SW 1271 (cell line): ENCODE measurements at places on chromosomes 3 and 15.

DNA sequence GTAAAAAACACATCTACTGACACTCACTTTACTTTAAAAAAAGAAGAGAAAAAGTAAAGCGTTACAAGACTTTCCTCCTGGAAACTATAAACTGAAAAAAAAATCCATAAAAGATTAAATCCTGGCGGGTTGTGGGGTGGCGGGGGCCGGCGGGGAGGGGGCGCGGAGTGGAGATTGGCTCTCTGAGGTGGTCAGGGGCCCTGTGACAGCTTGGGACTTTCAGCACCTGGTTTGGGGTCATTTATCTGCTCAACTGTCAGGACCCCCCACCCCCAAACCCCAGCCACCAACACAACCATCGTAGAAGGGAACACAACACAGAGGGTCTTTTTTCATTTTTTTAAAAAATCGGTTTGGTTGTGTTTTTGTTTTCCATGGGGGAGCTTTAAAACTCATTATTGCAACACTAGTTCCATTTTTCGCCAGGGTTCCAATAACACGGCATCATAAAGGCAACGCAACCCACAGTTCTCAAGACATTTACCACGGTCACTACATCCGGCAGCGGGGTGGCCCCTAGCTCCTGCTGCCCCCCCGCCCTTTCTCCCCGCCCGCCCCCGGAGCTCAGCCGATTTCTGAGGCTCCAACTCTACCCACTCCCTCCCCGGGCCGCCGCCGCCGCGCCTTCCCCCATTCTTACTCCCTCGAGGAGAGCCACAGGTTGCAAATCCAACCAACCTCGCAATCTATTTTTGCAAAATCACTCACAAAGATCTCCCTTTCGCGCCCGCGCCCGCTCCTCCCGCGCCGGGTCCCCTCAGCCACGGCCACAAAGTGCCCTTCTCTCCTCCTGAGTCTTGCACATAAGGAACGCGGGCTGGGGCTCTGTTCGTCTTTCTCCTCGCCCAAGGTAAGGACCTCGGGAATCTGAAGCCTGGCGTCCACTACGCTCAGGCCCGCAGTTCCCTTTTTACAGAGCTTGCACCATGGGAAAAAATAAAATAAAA is 1.8 kb downstream of the BCL6 start:
- no peak for DNase-seq

GRCh38 chr15:77044228-77045042 is 26.5 kb downstream of the TSPAN3 start:
- no peak for DNase-seq

- no peak for DNase-seq
These were observed 1.1 kb downstream of the PRRT3 start for GRCh38 chr3:9951126-9951525.

DNA sequence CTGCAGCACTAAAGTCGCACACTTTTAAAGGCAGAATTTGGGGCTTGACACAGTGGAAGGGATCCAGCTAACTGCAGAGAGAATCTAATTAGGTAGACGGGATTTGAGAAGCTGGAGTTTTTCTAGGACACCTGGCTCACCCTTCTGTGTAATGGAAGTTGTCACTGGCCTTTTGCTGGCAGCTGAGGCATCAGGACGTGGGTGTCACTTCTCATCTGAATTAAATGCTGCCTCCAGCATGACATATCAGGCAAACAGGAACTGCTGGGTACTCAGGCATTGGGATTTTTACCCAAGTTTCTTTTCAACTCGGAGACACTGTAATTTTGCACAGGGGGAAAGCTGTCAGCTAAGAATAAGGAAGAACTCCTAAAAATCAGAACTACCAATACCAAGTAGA is 861.9 kb upstream of the ARPP21 start:
- DNase-seq, result no peak

DNA sequence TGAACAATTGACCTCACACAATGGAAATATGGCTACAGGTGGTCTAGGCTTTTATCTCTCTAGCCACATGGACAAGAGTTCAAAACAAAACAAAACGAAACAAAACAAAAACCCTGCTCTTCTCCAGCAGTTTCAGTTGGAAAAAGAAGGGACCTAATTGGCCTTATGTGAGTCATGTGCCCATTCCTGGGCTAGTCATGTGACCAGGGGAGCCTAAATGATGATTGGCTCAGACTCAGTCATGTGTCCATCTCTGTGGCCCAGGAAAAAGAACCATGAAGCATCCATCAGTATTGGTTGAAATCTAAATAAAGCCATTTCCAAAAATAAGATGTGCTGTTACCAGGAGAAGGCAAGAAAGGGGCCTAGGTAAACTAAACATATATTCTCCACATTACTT is 96.8 kb downstream of the ANXA2 start:
- DNase-seq, result no peak

DNA sequence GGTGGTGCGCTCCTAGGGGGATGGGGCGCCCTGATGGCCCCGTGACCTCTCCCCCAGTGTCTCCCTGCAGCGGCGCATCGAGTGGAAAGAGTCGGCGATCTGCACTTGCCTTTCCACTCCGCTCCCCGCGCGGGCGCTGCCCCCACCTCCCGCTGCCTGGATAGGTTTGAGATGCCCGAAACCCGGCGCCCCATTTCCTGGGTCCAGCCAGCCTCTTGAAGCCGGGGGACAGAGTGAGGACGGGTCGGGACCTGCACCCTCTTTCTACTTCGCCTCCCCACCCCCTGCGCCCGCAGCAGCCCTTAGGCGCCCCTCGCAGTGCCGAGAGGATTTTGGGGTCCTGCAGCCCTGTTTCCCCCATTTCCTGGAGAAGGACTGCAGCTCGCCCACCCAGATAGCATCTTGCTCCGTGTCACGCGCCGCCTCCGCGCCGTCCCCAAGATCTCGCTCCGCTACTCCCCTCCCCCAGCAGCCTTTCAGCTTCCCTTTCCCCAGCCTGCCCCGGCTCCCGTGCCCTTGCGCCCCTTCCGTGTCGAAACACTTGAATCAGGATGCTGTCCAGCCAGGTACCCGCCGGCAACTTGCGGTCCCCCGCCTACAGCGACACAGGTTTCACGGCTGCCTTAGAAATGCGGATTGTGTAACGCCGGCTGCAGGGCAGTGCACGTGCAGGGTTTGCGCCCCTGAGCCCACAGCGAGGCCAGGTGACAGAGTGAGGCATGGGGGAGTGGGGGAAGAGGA is 519 bp downstream of the ABHD6 start:
- DNase-seq, result peak; percentile 37

DNA sequence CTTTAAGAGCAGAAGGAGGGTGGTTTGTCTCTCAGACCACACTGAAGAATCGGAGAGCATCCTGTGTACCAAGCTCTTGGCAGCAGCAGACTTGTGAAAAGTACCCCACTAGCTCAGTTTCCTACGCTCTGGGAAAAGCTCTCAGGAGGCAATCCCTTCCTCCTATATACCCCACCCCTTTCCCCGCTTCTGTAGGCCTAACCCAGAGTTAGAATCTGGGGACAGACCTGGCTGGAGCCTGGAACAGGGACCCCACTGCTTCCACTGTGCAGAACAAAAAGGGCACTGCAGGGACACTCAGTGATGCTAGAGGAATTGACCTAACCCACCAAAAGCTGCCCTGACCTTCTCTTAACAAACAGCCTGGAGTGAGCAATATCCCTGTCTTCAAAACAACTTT is 70.0 kb upstream of the CCDC39 start:
- no peak for DNase-seq

- no peak for DNase-seq
These were observed 194.7 kb downstream of the SQOR start for GRCh38 chr15:45829336-45830153.

DNA sequence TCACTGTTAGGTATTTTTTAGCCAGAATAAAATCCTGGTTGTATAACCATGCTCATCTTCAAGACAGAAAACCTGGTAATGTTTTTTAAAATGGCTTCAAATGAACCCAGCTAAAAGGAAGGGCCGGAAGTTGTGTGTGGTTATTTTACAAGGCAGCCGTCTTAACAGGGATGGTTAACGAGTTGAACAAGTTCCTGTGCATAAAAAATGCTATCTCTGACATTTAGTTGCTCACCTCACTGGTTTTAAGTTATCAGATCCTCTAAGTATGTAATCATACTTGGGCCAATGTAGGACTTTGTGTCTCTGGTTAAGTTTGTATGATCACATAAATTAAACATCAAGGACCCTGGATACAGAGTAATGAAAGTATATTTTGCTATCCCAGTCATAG is 2.1 kb downstream of the ATP11B start:
- DNase-seq, result peak; percentile 18

DNA sequence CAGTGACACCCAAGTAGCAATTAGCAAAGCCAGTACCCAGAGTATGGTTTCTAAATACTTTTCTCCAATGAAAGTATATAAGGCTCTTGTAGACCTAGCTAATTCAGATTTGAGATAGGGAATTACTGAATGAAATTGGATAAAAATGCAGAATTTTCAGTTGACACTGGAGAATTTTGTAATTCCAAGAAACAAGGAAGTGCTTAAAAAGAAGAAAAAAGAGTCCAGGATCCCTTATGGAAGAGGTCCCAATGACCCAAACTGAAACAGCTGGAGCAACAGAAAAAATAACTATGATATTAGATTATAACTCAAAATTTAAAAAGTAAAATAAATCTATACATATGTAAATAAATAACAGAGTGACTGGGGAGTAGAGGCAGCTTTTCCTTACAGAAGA is 335.2 kb downstream of the C3orf38 start:
- no peak for DNase-seq

DNA sequence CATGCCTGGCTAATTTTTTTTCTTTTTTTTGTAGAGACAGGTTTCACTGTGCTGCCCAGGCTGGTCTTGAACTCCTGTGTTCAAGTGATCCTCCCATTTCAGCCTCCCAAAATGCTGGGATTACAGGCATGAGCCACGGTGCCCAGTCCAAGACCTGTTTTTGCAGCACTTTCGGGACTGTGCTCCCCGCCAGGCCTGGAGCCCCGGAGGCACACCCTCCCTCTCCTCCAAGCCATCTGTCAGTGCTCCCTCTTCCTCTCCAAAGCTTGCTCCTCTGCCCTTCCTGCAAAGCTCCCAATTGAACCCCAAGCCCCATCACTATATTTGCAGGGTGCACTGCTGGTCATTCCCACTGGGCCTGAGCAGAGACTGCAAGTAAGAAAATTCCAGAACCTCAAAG is 98.1 kb downstream of the CORO2B start:
- DNase-seq, result no peak

GRCh38 chr3:127525373-127525772 is 65.2 kb downstream of the TPRA1 start:
- DNase-seq, result no peak

- DNase-seq, result no peak
These were observed 59.4 kb upstream of the ATP2C1 start for GRCh38 chr3:130834476-130834875.

DNA sequence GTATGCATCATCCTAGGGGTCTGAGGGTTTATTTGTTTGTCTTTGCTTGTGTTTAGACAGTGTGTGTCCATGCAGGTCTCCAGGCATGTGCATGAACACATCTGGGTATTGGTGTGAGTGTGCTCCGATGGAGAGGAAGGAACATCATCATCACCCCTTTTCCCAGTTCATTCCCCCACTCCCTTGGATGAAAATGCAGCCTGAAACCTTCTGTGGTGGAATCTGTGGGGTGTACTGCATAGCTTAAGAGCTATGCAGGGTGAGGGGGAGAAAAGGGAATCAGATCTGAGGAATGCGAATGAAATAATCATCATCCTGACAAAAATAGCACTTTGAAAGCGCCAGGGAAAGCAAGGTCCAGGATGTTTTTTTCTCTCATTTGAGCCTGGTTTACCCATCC is 520.1 kb downstream of the NTRK3 start:
- DNase-seq, result no peak

- DNase-seq, result no peak
These were observed 156.3 kb upstream of the UBE2E1 start for GRCh38 chr3:23649448-23649847.

GRCh38 chr3:71310980-71311660 is 272.4 kb downstream of the FOXP1 start:
- no peak for DNase-seq

- no peak for DNase-seq
These were observed 36.2 kb downstream of the CHST2 start for GRCh38 chr3:143155756-143156155.

DNA sequence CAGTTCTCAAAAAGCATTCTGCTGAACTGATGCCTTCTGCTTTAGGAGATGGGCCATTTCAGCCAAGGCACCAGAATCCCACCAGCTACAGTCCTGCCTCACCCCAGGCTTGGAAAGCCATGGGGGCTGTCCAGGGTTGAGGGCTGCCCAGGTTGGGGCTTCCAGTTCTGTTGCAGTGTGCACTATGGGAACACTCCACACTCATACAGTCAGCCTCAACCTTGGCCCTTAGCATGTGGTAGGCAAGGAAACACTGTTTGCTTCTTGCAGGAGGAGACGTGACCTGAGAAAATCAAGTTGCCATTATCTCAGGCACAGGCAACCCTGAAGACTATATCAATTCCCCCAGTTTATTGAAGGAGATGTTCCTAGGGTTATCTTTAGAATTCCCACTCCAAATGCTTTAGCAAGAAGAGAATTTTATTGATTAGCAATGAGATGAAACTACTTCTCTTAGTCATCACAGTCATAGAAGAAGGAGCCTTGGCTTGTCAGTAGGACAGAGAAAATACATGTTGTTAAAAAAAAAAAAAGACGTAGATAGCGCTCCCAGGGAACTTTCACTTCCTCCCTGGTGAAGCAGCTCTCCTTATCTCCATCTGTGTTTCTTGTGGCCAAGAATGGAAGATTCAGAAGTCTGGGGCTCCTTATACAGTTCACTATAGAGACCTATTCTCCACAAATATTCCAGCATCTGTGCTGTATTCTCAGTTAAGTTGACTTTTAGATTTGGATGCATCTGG is 38.3 kb upstream of the IL12A start:
- no peak for DNase-seq

GRCh38 chr3:143594206-143594605 is 254.1 kb downstream of the SLC9A9 start:
- no peak for DNase-seq

- no peak for DNase-seq
These were observed 46.9 kb upstream of the DCUN1D1 start for GRCh38 chr3:183027276-183027675.

GRCh38 chr3:188513662-188514328 is 359.8 kb downstream of the LPP start:
- DNase-seq, result no peak

DNA sequence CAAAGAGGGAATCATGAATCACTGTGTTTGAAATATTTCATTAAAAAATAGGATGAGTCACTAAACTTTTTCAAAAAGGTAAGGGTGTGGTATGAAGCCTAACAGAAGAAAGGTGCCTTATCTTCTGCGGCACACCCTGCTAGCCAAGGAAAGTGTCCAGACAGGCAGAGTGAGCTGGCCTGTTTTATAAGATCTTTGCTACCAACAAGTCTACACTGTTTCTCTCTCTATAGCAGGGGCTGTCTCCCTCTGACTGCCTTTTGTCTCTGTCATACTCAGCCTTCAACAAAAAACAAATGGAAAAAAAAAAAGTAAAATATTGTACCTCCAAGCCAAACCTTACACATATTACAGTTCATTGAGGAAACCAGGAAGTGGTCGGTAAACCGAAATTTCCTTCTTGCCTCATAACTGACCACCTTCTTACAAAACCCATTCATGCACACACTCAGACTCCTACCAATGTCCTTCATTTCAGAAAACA is 9.1 kb downstream of the ZDHHC3 start:
- no peak for DNase-seq

- no peak for DNase-seq
These were observed 101.1 kb downstream of the TOP2B start for GRCh38 chr3:25563601-25564000.
